ENCODE measurements at places on chromosomes 5 and 9. TPM values are rescaled to one million over a fixed set of nuclear protein-coding genes. Genes with fewer than 3 reads are reported as not detected.
A peak's percentile ranks its signal among the peaks of the same experiment; 100 is the strongest.

GRCh38 chr9:22913026-22913425 lies 466.4 kb downstream of the DMRTA1 start:
- DNase-seq, result no peak

- DNase-seq, result peak; percentile 52
Measured at GRCh38 chr9:100317706-100318105, 35.0 kb downstream of the TEX10 start.

DNA sequence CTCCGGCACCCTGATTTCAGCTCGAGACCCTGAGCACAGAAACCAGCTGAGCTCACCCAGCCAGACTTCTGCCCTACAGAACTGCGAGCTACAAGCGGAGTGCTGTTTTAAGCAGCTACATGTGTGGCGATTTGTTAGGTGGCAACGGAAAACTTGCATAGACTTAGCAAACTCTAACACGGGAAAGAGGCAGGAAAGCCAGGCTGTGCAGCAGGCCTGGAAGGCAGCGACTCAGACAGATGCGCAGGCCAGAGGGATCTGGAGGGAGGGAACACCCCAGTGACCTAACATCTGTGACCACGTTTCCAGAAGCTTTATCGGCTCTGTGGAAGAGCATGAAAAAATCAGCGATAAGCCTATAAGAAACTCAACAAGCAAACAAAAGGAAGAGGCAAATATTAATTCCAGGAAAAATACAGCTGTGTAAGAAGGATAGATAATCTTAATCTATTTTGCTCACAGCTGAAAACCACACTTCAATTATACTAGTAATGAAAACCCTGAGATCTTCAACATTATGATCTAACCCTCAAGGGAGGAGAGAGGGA lies 11.0 kb downstream of the UBAC1 start:
- DNase-seq, result no peak

DNA sequence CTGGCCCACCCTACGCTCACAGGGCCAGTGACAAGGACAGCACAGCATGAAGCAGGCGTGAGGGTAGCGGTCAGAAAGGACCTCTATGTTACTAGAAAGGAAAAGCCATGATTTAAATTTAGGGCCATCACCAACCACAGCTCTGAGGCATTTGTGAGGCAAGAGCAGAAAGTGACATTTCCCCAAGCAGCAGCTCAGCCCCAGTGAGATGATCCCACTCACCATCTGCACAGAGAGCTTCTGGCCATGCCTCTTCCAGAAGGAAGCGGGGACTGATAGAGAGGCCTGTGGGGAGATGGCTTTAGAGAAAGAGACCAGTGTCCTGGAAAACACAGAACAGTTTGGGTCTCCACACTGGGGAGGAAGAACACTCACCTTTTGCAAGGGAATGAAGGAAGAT lies 413.9 kb downstream of the SPOCK1 start:
- no peak for DNase-seq

- DNase-seq, result no peak
Measured at GRCh38 chr9:136934277-136934676, 10.3 kb downstream of the FBXW5 start.

GRCh38 chr5:172642926-172643871 lies 2.1 kb downstream of the NEURL1B start:
- DNase-seq, result no peak

DNA sequence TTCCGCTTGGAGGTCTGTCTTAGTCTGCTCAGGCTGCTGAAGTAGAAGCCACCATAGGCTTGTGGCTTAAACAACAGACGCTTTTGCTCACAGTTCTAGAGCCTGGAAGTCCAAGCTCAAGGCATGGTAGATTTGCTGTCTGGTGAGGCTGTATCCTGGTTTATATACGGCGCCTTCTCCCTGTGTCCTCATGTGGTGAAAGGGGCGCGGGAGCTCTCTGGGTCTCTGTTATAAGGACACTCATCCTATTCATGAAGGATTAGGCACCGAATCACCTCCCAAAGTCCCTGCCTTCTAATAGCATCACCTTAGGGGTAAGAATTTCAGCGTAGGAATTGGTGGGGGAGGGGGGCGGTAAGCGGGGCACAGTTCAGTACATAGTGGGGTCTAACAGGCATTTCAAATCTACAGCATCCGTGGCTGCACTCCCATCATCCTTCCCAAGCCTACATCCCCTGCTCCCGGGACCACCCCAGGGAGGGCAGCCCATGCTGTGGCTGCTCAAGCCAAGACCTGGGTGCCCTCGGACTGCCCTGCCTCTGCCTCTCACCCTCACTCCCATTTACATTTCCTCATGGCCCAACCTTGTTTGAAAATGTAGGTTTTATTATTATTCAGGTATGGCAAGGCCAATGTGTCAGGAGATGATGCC lies 15.1 kb upstream of the LPCAT1 start:
- no peak for DNase-seq

MCTP1 gene
- total RNA-seq, result 31.9 TPM

MAP1B gene
- total RNA-seq, result 30.8 TPM

ANKRA2 gene
- 17.5 TPM for total RNA-seq

SIT1 gene
- total RNA-seq, result not detected

LRRC14B gene
- total RNA-seq, result not detected
